ENCODE measurements at places on chromosomes 3 and 15.

DNA sequence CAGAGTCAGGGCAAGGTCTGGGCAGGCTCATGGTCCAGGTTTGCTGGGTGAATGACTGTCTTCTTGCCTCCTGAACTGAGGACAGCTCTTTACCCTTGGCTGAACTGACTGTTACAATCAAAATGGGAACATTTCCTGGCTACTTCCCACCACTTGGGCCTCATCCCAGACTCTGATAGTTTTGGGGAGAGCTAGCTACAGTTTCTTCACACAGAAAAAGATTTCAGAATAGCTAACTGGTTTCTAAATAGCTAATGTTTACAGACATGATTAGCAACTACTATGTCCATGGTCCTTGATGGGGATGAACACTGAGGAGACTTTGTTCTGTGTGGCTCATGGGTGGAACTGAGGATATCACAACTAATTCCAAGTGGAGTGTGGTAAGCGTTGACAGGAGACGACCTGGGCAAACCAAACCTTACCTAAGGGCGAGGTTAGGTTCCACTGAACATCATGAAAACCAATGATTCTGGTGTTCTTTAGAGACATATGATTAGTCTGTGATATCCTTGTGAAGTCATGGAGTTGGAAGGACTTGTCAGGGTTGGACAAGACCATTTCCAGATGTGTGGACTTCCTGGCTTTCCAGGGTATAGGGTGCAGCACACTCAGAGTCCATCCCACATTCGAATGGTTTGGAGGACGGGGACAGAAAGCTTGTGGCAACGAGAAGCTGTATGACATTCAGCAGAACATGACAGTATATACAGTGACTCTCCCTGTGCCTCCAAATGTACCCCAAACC is 7.3 kb downstream of the ALPK3 start:
- DNase-seq = no peak

GRCh38 chr15:35547775-35548364 is 1.9 kb upstream of the DPH6 start:
- peak; percentile 86 for DNase-seq

DNA sequence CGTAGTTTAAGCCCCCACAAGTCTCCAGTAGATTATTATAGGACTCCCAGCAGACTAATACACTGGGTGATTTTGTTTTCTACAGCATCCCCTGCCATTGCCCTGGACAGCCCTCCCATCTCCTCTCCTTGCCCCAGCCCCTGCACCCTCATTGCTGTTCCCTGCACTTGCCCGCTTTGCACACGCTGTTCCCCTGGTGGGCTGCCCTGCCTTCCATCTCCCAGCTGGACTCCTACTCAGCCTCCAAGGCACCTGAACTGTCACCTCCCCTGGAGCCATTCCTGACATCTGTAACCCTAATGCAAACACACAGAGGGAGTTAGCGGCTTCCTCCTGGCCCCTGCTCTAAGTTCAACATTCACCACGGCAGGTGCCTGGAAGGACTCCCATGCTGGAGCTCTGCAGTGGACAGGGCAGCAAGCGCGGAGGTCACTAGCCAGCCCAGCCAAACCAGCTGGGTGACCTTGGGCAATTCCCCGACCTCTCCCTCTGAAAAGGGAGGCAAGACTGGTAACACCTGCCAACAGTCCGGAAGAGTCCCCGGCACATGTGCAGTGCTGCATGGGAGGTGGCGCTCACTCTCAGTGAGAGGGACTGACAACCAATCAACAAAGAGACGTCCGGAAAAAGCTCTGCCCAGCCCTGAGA is 38.8 kb upstream of the IQSEC1 start:
- no peak for DNase-seq

DNA sequence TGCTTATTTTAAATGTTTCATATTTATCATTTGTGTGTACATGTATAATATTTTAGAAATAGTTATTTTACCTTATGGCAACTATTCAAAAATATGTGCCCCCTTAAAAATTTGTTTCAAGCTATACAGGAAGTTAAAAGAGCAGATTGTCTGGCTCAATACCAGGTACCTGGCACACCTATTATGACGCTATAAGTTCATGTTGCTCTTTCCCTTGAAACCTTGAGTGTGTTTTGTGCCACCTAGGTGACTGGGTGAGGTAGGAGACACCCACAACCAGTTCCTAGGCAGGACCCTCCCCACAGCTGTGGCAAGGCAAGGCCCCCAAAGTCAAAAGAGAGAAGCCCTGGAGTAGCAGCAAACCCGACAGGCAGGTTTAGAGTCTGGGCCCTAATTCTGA is 20.6 kb upstream of the NEO1 start:
- DNase-seq = no peak

DNA sequence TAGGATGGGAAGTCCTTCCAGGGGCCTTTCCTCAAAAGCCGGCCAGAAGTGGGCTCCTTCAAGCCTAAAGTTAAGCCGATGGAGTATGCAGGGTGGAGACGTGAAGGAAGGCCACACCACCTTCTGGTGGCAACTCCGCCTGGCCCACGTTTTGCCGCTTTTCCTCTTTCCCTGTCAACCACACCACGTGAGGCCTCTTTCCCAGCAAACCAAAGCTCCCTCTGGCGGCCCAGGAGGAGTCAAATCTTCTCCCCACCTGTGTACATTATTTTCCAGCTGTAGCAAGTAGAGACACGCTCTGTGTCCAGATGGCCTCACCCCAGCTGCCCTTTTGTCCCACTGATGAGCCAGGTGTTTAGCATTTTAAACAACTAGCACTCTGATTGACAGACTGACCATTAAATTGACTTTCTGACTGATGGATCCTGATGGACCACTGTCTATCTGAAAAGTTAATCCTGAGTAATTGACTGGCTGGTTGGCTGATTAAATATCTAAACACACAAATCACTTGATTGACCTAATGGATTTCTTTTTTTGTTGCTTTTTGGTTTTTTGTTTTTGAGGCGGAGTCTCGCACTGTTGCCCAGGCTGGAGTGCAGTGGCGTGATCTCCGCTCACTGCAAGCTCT is 59.6 kb upstream of the ZBTB38 start:
- peak; percentile 93 for DNase-seq

DNA sequence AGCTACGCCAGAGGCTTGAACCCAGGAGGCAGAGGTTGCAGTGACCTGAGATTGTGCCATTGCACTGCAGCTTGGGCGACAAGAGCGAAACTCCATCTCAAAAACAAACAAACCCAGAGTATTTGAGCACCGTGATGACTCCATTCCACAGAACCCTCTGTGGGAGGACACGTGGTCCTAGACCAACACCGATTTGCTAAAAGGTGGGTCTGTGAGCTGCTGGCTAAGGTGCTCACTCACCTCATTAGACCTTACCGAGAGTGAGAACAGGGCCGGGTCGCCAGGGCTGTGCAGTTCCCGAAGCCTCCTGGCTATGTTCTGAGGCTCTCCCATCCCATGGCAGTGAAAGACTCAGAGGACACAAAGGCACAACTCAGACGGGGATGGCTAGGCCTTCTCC is 17.9 kb downstream of the ABHD2 start:
- no peak for DNase-seq

DNA sequence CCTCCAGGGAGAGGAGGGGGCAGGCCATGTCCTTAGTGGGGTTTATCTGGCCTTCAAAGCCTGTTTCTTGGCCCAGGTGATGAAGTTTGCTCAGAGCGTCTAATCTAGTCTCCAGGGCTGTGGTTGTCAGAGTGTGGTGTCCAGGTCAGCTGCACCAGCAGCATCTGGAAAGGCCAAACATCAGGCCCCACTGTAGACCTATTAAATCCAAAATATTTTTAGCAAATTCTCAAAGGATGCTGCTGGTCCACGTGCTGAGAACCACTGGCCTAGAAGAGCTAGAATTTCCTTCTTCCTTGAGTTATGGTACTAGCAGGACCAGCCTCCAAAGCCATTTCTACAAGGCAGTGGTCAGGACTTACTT is 28.9 kb downstream of the SLC28A1 start:
- DNase-seq = no peak

DNA sequence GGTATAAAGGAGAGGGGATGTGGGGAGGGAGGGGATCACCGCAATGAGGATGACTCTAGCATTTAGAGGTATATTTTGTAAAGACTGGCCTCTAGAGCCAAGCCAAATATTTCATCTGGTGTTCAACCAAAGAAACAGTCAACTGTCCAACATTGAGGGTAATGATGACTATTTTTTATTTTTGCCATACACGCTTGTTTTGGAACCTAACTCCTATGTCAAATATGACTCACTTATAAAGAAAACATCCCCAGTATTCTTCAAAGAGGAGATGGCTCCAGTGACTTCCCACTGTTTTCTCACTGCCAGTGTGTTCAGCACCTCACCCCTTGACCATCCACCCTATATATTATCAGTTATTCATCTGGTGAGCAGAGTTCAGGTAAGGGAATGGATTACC is 77.3 kb downstream of the WNT5A start:
- no peak for DNase-seq

GRCh38 chr3:31106912-31107311 is 212.5 kb upstream of the GADL1 start:
- DNase-seq = no peak

DNA sequence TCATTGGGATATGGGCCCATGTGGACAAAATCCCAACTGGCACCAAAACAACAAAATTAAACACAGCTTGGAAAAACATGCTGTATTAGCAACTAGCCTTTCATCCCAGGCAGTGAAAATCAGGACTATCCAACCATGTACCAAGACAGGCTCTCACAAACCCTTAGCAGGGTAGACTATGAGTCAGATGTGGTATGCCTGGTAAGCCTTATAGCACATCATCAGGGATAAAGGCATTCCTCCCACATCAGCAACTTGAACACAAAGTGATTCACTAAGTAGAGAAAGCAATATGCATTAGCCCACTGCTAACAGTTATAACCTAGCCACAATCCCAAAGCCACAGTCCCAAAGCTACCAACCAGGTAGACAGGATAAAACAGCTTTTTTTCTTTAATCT is 8.0 kb downstream of the CEP152 start:
- no peak for DNase-seq

- DNase-seq = no peak
Measured at GRCh38 chr3:52021489-52022268, 26.0 kb upstream of the RPL29 start.

GRCh38 chr3:53411371-53411770 is 64.0 kb upstream of the DCP1A start:
- no peak for DNase-seq

DNA sequence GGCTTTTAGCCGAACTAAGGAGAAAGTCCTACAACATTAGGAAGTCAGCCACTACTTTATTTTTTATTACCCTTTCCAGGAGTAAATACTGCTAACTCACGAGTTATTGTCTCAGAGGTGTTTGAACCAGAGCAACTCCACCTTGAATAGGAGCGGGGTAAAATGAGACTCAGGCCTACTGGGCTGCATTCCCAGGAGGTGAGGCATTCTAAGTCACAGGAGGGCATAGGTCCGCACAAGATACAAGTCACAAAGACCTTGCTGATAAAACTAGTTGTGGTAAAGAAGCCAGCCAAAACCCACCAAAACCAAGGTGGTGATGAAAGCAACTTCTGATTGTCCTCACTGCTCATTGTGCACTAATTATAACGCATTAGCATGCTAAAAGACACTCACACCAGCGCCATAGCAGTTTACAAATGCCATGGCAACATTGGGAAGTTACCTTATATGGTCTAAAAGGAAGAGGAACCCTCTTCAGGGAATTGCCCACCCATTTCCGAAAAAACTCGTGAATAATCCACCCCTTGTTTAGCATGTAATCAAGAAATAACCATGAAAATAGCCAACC is 555.9 kb downstream of the IGSF11 start:
- DNase-seq = peak; percentile 64

DNA sequence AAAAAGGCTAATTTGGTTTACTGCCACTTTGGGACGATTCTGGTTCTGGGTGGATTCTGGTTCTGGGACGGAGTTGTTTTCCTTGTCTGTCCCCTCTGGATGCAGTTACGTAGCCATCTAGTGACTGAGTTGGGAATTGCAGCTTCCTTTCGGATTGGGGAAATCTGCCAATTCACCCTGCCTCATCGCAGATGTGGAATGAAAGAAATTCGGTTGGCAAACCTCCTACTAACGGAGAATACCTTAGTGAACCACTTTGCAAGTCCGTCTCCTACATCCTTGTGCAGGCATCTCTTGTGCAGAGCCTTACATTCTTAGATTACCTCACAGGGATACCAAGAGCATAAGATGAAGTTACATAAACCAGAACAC is 31.5 kb upstream of the AP4E1 start:
- DNase-seq = peak; percentile 94

GRCh38 chr3:31242026-31242960 is 290.4 kb upstream of the STT3B start:
- no peak for DNase-seq

GRCh38 chr3:21734746-21735145 is 16.3 kb downstream of the ZNF385D start:
- DNase-seq = no peak

DNA sequence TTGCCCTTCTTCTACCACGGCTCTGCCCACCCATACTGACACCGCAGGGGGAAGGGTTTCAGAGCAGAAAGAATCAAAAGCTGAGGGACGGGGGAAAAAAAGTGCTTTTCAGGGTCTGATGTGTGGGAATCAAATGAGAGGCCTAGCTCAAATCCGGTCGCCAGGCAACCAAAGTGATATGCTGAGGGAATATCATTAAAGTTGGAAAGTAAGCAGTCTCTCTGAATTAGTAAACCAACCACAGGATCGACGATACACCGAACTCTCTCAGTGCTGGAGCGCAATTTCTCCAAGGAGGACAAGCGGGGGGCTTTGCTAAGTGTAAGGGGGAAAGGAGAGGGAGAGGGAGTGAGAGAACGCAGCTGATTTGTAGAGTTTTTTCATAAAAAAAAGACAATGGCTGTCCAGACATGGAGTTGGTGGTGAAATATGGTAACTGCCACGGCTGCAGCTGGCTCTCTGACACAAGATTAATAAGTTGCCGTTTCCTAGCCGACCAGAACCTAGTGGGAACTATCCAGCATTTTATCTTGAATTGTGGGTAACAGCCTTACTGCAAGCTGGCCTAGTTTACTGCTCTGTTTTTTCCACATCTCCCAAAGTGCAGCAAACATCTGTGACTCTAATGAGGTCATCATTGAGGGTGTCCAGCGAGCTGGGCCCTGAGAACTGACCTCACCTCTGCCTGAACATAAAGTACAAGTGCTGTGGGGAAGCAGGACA is 530.2 kb downstream of the SOX2 start:
- DNase-seq = no peak

DNA sequence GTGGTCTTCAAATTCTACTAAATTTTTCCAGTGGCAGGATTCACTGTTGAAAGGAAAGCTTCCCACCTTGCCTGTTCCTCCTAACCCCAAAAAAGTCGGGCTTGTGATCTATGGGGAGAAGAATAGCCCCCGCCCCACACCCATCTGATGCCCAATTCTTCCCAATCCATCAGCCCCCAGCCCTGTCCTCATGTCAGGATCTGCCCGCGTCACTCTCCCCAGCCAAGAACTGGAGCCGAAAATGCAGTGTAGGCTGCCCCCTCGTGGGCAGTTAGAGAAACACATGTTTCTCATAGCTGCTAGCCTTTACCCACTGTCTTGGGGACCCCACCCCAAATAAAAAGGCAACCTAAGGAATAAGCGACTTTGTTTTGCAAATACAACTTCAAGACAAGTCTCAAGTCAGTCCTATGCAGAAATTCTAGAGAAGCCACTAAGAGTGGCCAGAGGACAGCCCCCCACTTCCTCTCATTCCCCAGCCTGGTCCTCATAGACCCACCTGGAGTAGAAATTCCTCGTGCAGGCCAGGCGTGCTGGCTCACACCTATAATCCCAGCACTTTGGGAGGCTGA is 13.0 kb upstream of the CSK start:
- DNase-seq = peak; percentile 81

- DNase-seq = no peak
Measured at GRCh38 chr15:22815766-22816165, 22.7 kb upstream of the NIPA2 start.

- peak; percentile 79 for DNase-seq
Measured at GRCh38 chr3:129045675-129046036, 14.9 kb upstream of the GP9 start.

Measured in GM23338 (cell line).